ENCODE measurements at places on chromosomes 7 and 10.

- no peak for DNase-seq
Measured at GRCh38 chr7:29075606-29076005, 70.7 kb downstream of the CPVL start.

- no peak for DNase-seq
Measured at GRCh38 chr10:52561322-52561721, 211.3 kb downstream of the MBL2 start.

DNA sequence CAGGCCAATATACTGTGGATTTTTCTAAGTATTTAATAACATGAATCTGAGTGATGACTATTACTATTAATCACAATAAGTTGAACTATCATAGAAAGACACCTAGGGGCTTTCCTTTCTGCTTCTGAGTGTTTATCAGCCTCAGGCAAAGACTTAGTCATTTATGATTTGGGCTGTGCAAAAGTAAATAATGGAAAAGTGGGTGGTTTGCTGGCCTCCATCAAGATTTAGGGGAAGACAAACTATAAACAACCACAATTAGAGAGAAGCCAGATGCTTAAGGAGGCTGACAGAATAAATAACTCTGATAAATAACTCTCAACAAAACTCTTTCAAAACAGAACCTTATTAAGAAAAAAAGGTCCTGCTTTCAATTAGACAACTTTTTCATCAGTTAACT, 64.7 kb downstream of the MACC1 start:
- no peak for DNase-seq

DNA sequence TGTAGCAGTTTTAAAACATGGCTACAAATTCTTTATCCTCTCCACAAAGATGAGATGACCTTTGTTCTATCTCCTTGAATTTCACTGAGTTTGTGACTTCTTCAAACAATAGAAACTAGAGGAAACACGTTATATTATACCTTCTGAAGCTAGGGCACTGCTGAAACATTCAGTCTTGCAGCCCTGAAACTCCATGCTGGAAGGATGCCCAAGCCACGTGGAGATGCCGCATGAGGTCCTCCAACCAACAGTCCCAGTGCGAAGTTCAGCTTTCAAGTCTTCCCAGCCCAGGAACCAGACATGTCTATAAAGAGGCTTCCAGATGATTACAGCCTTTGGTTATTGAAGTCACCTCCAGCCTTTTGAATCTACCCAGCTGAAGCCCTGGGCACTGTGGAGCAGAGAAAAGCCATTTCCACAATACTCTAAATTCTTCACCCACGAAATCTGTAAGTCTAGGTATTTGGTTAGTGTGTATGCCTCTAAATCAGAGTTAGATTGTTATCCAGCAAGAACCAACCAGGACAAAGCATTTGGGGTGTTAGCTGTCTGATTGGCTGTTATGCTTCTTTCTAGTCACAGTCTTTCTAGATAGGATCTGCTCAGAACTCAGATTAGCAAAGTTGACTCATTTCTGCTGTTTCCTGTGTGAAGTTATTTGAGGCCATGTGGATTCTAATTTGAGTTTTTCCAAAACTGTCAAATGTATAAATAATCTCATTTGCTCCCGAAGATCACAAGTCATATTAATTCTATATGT, 186.5 kb upstream of the TMEM72 start:
- no peak for DNase-seq

- DNase-seq: no peak
Measured at GRCh38 chr7:93717217-93717900, 142.8 kb upstream of the CALCR start.

DNA sequence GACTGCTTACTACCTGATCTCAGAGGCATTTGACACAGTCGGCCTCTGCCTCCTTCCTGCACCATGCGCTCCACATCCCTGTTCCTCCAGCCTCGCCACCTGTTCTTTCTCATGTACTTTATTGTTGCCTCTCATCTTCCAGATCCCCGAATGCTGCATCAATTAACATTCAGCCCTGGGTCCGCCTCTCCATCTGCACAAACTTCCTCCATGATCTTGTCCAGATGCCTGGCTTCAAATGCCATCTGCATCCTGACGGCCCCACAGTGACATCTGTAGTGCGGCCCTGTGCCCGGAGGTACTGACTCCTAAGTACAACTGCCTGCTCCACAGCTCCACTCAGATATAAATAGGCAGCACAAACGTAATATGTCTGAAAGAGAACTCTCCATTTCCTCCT, 51.2 kb upstream of the STK17A start:
- no peak for DNase-seq

GRCh38 chr7:134311807-134312206, 4.9 kb downstream of the SLC35B4 start:
- no peak for DNase-seq

GRCh38 chr7:14305233-14305866, 315.9 kb upstream of the ETV1 start:
- no peak for DNase-seq

DNA sequence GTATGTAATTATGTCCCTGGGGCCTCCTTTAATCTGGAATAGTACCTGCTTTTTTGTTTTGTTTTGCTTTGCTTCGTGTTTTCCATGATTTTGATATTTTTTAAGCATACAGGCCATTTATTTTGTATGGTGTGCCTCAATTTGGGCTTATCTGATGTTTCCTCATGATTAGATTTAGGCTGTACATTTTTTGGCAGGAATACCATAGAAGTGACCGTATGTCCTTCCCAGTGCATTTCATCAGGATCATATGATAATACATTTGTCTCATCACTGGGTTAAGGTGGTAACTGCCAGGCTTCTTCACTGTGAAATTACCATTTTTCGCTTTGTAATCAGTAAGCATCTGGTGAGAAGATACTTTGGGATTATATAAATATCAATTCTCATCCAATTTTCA, 117.8 kb upstream of the SAMD8 start:
- DNase-seq: no peak

DNA sequence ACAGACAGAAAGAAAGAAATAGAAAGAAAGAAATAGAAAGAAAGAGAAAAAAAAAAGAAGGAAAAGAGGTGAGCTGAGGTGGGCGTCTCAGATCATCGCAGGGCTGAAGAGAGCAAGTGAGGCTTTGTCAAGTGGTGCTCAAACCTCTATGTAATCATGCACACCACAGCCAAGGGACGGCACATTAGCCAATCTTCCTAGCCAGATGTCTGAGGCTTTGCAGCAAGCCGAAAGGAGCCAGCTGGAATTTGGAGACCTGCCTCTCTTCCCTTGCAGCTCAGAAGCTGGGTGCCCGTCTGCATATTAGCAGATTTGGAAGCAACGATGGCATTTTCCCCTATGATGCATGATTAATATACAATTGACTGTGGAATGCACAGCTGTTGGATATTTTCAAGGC, 52.5 kb downstream of the ADRA2A start:
- no peak for DNase-seq

- DNase-seq: no peak
Measured at GRCh38 chr7:7665031-7665430, 24.5 kb downstream of the UMAD1 start.

GRCh38 chr7:82449910-82450309, 6.3 kb upstream of the CACNA2D1 start:
- DNase-seq: no peak

- no peak for DNase-seq
Measured at GRCh38 chr10:103765981-103766380, 89.4 kb downstream of the SH3PXD2A start.

GRCh38 chr10:85946713-85947326, 419.8 kb downstream of the GRID1 start:
- no peak for DNase-seq

DNA sequence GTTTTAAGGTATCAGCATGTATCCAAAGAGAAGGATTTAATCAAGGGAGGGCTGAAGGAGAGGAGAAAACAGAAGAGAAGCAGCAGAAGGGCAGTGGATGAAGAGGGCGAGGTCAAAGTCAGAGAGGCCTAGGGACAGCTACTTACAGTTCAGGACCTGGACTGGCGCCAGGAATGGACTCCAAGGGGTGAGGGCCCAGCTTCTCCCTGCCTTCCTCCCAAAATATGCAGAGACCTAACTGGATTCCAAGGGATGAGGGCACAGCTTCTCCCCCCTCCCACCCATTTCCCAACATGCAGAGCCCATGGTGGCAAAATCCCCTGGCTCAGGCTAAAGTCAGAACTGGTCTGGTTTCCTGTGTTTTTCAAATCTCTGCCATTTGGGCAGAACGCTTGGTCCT, 3.4 kb upstream of the TCF7L2 start:
- DNase-seq: no peak

DNA sequence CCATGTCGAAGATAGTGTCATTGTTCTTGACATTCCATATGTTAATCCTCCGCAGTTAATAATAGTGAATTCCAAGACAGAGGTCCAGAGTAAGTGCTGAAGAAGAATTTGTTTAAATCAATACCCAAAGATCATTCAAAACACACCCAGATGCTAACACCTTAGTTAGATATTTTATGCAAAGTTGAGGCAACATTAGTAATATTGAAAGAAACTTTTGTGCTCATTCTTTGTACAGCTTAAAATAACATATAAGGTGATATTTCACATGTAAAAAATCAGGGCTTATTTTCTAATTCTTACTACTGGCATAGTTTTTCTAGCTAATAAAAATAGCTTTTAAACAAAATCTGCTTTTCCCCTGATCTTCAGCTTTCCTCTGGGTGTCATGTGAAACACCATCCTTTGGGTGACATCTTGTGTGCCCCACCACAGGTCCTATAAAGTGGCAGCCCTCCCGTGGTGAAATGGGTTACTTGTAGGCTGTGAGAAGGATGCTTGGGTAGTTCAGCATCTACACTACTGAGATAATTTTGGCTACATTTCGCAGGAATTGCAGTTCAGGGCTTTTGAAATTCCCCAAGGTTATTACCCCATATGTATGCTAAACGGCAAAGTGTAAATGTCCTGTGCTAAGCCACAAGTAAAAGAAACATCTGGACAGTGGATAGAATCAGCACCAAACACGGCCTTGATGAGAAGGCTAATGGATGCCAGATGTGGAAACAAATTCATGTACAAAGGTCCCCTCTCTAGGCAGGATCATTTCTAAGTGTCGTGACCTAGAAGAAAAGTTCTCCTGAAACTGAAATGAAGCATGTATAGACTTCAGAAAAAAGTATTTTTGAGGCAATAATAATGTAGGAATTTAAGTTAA, 105.4 kb downstream of the GRM3 start:
- DNase-seq: no peak

DNA sequence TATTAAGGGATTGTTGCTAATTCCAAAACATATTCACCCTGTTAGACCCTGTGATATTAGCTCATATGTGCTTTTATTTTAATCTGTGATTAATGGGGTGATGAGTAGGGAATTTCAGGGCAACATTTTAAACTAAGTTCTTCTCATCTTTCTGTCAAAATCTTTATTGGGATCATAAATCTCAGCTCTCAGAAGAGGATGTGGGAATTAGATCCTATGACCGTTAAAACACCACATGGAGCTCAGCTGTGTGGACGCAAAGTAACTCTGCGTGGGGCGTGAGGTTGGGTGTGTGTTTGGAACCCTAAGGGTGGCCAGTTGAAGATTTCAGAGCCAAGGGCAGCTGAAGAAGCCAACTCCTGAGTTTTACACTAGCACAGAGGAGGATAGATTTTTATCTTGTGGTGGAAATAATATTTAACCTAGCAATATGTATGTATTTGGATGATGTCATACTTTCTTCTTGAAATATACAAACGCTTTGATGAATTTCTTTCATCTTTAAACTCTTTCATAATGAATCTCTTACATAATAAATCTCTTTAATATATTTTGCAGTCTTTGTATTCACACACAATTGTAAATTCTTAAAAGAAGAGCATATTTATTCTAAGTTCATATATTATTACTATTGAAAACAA, 64.4 kb downstream of the EPDR1 start:
- DNase-seq: no peak

GRCh38 chr7:23230641-23231101, 15.9 kb upstream of the GPNMB start:
- peak; percentile 65 for DNase-seq

GRCh38 chr7:757741-758163, 30.7 kb upstream of the PRKAR1B start:
- no peak for DNase-seq

GRCh38 chr7:92133133-92133736, 1.0 kb downstream of the CYP51A1 start:
- DNase-seq: no peak

DNA sequence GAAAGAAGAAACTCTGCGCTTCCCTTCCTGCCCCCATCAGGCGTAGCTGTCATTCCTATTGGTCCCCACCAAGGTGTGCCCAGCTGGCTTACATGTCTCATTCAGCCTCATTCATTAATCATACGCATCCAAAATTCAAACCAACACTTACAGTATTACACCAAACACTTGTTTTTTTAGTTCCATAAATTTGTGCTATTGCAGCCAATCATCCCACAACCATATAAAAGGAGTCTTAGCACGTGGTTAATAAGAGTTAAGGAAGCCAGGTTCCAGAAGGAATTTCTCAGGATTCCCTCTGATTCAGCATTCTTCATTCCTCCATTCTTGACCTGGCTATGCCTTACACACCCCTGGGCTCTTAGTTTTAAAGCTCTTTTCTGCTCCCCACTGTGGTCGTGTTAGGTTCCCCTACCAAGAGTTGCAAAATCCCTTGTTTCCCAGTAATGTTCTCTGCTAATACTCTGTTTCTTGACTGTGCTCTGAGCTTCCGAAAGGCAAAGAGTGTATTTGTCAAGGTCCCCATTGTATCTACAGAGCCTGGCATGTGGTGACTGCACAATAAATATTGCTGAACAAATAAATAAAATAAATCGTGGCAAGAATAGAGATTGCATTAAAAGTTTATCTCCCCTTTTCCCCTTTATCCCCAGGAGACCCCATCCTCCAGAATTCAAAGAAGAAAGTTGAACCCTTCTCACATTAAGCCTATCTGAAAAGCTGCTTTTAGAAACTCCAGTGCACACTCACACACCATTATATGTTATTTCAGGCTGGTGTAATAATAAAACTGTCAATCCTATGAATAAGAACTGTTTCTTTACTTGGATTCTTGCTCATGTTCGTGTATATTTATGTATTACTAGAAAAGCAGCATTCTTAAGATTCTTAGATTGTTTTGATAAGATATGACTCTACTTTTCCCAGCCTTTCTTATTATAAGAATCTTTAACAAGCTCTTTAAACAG, 514.4 kb downstream of the INHBA start:
- DNase-seq: no peak

GRCh38 chr10:84256510-84257342, 11.9 kb downstream of the RGR start:
- no peak for DNase-seq

- DNase-seq: no peak
Measured at GRCh38 chr10:46233181-46233580, 53.6 kb upstream of the ANTXRL start.

GRCh38 chr10:89346405-89347254, 18.8 kb downstream of the IFIT3 start:
- DNase-seq: no peak

Data from C1 segment of cervical spinal cord (tissue), 14 donors.